Central memory CD4-positive, alpha-beta T cell (primary cell): ENCODE measurements at places on chromosomes 11 and 22.

DNA sequence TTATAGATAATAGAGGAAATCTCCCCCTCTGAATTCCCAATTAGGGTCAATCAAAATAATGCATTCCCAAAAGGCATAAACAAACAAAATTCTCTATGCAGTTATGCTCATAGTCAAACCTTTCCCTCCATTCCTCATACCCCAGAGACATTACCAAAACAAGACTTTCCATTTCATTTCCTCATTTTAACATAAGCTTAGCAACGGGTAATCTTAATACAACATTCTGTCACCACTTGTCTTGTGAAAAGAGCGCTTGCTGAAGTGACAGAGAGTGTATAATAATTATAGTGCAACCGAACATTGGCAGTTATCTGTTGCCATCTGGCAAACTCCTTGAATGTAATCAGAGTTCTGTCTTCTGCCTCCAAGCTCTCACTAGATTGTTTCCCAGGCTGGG, 1.2 kb upstream of the SLN start:
- no peak for DNase-seq

DNA sequence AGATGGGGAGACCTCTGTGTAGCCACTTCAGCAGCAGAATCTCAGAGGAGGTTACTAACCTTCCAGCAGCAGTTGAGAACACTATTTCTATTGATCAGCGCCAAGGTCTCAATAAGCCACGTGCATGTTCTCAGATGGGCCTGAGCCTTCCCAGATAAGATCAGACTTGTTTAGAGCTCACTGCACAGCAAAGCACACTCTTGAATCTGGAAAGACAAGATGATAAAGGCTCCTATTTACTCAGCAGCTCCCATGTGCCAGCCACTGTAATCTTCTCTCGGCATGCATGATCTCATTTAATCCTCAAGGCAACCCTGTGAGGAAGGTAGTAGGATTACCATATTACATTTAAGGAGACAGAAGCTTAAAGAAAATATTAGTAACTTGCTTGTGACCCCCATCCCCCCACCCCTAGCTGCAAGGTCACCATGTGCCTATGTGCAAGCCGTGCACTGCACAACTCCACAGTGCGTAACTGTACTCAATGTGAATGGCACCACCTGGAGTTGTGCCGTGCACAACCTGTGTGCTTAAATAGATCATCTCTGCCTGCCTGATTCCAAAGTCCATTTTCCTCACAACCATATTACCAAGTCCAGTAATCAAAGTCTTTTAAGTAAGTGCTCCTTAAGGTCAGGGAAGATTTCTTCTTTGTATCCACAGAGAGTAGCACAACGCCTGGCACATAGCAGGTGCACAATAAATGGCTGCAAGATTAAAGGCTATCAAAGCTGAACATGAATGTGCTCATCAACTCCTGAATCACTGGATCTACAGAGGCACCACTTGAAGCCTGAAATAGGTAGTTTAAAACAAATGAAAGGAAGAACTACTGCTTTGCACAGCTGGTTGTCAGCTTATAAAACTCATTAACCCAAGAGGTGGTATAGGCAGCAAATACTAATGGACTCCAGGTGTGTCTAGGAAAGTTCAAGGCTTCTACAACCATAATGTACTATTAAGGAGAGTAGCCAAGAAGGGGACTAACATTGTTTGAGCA, 293.8 kb downstream of the BUD13 start:
- no peak for DNase-seq

DNA sequence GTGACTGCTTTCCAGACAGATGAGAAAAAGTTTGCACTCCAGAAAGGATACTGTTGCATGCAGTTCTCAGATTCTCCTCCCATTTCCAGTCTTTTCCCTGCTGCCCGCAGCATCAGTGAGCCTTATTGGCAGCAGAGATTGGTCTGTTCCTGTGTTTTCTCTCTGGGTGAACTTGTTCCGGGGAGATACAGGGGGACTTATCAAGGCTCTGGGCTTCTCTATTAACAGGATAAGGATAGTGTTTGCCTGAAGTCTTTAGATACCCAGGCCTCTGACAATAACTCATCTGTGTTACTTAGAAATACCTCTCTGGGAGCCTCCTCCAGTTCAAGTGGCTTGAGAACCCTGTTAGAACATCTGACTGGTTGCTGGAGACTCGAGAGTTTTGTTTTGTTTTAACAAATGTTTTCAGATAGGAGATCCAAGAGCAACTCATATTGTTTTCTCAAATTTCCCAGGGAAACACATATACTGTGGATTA, 154.7 kb downstream of the BLID start:
- no peak for DNase-seq

DNA sequence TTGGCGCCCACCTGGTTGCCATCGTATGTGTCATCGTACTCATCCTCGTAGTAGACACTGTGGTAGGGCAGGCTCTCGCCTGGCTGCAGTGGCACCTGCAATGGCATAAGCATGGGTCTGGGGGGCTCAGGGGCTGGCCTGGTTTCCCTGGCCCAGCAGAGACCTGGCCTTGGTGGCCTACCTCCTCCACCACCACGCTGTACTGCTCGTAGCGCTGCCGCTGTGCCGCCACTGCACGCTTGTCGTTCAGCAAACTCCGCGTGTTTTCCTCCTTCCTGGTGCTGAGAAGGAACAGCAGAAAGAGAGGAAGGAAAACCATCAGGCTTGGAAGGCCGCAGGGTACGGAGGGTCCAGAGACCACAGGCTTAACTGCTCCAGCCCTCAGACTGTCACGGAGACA, 26.2 kb downstream of the UQCR10 start:
- no peak for DNase-seq

DNA sequence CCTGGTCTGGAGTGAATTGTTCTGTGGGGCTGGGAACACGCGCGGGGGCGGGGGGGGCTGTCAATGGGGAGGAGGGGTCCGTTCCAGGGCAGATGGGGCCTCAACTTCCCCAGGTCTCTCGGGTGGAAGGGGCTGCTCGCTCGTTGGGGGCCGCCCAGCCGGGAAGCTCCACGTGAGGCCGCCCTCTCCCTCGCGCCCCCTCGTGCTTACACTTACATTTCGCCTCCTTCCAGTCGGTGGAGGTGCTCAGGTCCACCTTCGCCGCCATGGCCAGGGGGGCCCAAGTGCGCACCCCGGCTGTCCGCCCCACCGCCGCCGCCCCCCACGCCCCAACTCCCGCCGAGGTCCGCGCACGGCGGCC, 452 bp downstream of the MACROD1 start:
- no peak for DNase-seq

DNA sequence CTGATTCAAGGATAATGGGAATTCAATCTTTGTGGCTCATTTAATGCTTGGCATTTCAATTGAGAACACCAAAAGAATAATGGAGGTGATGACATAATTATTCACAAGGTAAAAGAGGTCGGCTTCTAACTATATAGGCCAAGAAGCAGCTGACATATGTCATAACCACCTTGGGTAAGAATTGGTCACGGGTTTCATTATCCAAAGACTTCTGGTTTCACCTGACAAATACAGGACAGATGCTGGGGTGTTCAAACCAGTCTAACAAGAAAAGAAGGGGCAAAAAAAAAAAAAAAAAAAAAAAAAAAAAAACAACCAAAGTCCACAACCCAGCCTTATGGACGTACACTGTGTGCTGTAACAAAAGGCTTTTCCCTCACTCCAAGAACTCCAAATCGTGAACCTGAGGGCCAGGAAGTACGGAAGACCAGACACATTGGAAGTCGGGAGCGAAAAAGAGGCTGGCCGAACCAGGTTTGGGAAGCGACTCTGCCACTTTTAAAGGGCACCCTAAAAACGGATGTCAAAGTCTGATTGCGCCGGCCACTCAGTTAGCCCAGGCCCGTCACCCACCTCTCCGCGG, 385 bp downstream of the HARBI1 start:
- DNase-seq = peak; percentile 22
